ENCODE measurements at places on chromosomes 4 and X. TPM values are rescaled to one million over a fixed set of nuclear protein-coding genes. Genes with fewer than 3 reads are reported as not detected.
A peak's percentile ranks its signal among the peaks of the same experiment; 100 is the strongest.

The C1QTNF7 gene
- total RNA-seq: not detected

DNA sequence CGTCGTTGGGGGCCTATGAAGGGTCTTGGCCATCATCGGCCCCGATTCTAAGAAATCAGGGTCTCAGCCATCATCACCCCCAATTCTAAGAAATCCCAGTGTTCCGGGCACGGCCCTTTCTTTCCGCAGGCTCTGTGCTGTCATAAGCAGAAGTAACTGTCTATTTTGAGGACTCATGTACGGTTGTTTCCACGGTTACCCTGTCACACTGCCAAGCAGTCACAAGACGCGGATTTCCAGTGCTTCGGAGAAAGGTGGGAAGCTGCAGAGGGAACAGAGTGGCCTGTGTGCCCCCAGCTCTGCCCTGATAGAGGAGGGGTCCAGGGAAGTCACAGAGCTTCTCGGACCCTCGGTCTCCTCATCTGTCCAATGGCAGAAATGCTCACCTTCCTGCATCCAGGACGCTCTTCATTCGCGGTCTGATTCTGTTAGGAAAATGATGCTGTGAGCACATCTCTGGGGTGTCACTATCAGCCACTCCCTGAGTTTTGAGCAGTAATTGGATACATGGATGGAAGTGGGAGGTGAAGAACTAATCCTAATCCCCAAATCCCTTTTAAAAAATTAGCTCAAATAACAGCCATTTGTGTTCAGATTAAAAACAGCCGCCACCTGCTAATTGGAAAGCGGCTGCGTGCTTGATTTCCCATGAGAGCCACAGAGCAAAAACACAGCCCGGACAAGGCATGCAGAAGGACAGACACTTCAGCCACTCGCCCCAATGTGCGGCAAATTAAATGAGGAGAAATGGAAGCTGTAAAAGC lies 73.1 kb downstream of the WFS1 start:
- no peak overlapping the region for H3K4me3 ChIP-seq
- DNase-seq: peak; percentile 10
- H3K27me3 ChIP-seq: peaks cover 5% of the 10 kb centered on the region
- H3K4me1 ChIP-seq: peaks cover 7% of the 10 kb centered on the region
- H3K27ac ChIP-seq: no peak overlapping the region
- H3K36me3 ChIP-seq: no peaks in the 10 kb centered on the region

- DNase-seq: no peak
- H3K27me3 ChIP-seq: no peaks in the 10 kb centered on the region
- no peaks in the 10 kb centered on the region for H3K36me3 ChIP-seq
- no peak overlapping the region for H3K27ac ChIP-seq
- H3K4me3 ChIP-seq: no peak overlapping the region
Measured at GRCh38 chrX:136747003-136747986, 33.4 kb downstream of the ARHGEF6 start.

- no peaks in the 10 kb centered on the region for H3K36me3 ChIP-seq
- no peaks in the 10 kb centered on the region for H3K4me1 ChIP-seq
- DNase-seq: no peak
- no peaks in the 10 kb centered on the region for H3K27me3 ChIP-seq
Measured at GRCh38 chrX:7112071-7112470, 35.4 kb upstream of the STS start.

GRCh38 chr4:124262211-124263179 lies 450.0 kb downstream of the ANKRD50 start:
- DNase-seq: peak; percentile 88
- peak overlapping the region; percentile 10 for H3K4me3 ChIP-seq
- H3K4me1 ChIP-seq: peaks cover 8% of the 10 kb centered on the region
- no peak overlapping the region for H3K27ac ChIP-seq
- no peaks in the 10 kb centered on the region for H3K27me3 ChIP-seq

DNA sequence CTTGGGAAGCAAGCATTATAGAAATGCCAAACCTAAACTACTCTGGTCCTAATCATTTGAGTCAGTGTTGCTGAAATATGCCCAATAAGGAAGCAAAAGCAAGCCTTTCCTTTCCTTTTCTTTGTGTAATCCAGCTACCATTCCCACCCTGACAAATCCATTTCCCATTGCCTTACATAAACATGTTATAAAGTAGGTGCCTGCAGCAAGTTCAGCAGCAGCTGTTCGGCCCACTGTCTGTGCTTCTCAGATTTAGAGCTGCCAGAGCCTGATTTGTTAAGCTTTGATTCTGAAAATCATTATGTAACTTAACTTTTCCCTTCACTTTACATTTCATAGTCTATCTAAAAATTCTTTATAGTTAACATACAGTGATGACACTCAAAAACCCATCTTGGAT lies 148.6 kb downstream of the EPHA5 start:
- DNase-seq: no peak
- no peak overlapping the region for H3K27ac ChIP-seq
- H3K4me3 ChIP-seq: no peak overlapping the region
- H3K4me1 ChIP-seq: no peaks in the 10 kb centered on the region
- H3K27me3 ChIP-seq: peaks cover 6% of the 10 kb centered on the region
- H3K36me3 ChIP-seq: no peaks in the 10 kb centered on the region

GRCh38 chrX:31993637-31994036 lies 921.8 kb upstream of the FTHL17 start:
- no peak overlapping the region for H3K4me3 ChIP-seq
- no peaks in the 10 kb centered on the region for H3K4me1 ChIP-seq

DNA sequence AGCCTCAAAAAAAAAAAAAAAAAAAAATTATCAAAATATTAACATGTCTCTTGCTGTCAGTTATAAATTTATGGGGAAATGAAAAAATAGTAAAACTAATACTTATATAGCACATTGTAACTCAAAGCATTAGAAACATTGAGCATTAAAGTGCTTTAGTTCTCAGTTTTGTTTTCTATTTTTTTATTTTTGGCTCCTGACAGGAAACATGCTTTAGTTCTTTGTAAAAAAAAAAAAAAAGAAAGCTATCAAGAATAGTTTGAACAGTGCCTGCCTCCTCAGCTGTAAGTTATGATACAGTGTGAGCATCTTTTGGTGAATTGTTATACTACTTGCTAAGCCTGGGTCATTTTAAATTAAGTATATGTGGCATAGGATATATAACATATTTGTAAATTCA lies 5.1 kb upstream of the CENPC start:
- H3K27me3 ChIP-seq: no peaks in the 10 kb centered on the region
- H3K4me3 ChIP-seq: no peak overlapping the region
- H3K27ac ChIP-seq: no peak overlapping the region
- DNase-seq: no peak
- H3K36me3 ChIP-seq: no peaks in the 10 kb centered on the region

The MTNR1A gene
- not detected for total RNA-seq

DNA sequence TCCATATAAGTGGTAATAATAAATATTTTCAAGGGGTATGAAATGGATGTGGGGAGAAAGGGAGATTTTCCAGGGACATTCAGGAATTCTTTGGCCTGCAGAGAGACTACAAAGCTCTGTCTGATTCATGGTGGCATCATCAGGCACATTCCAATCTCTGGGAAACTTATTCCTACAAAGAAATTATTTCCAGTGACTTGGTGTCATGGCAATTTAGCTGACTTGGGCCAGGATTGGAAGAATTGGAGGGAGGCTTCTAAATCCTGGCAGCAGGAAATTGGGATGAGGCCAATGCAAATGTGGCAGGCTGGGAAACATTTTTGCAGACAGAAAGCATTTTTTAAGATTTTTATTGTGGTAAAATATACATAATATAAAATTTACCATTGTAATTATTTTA lies 204.6 kb downstream of the RTL9 start:
- no peaks in the 10 kb centered on the region for H3K36me3 ChIP-seq
- peak overlapping the region; percentile 8 for H3K27ac ChIP-seq
- no peaks in the 10 kb centered on the region for H3K27me3 ChIP-seq

DNA sequence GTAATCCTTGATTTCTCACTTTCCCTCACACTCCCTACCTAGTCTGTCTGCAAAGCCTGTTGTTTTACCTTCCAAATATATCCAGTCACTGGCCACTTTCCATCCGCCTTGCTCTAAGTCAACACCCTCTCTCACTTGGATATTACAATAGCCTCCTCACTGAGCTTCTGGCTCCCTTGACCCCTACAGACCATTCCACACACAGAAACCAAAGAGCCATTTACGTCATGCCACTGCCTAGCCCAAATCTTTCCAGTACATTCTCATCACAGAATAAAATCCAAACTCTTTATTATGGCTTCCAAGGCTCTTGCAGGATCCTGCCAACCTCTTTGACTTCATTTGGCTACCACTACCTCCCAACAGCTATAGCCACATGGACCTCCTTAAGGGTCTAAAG lies 25.7 kb upstream of the ARHGEF9 start:
- no peak overlapping the region for H3K27ac ChIP-seq
- H3K4me3 ChIP-seq: no peak overlapping the region
- no peaks in the 10 kb centered on the region for H3K4me1 ChIP-seq
- no peak for DNase-seq
- no peaks in the 10 kb centered on the region for H3K36me3 ChIP-seq
- no peaks in the 10 kb centered on the region for H3K27me3 ChIP-seq

GRCh38 chr4:87973283-87974169 lies 2.0 kb upstream of the SPP1 start:
- peak overlapping the region; percentile 57 for H3K4me3 ChIP-seq
- peaks cover 8% of the 10 kb centered on the region for H3K27me3 ChIP-seq
- no peaks in the 10 kb centered on the region for H3K36me3 ChIP-seq
- H3K27ac ChIP-seq: peak overlapping the region; percentile 80

- H3K27me3 ChIP-seq: no peaks in the 10 kb centered on the region
- H3K4me1 ChIP-seq: no peaks in the 10 kb centered on the region
- no peak for DNase-seq
- H3K4me3 ChIP-seq: no peak overlapping the region
- H3K27ac ChIP-seq: no peak overlapping the region
Measured at GRCh38 chr4:183888564-183888963, 16.5 kb upstream of the STOX2 start.

The IRF2 gene
- total RNA-seq: 15.4 TPM

- peak; percentile 47 for DNase-seq
- peak overlapping the region; percentile 15 for H3K27ac ChIP-seq
Measured at GRCh38 chrX:103442536-103442901, 66.2 kb downstream of the BEX3 start.

DNA sequence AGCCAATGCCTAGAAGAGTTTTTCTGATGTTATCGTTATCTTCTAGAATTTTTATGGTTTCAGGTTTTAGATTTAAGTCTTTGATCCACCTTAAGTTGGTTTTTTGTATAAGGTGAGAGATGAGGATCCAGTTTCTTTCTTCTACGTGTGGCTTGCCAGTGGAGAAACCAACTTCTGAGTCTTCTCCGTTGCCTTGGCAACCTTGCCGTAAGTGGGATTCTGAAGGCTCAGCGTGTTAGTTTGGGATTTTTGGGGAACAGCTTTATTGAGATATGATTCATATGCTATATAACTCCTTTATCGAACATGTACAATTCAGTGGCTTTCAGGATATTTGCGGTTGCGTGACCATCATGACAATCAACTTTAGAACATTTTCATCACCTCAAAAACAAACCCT lies 17.7 kb downstream of the SMS start:
- H3K27ac ChIP-seq: no peak overlapping the region
- H3K36me3 ChIP-seq: no peaks in the 10 kb centered on the region
- no peaks in the 10 kb centered on the region for H3K27me3 ChIP-seq
- DNase-seq: no peak
- no peak overlapping the region for H3K4me3 ChIP-seq
- H3K4me1 ChIP-seq: peaks cover 23% of the 10 kb centered on the region

GRCh38 chr4:101309925-101310324 lies 37.4 kb downstream of the PPP3CA start:
- no peak overlapping the region for H3K27ac ChIP-seq
- no peaks in the 10 kb centered on the region for H3K36me3 ChIP-seq
- peaks cover 15% of the 10 kb centered on the region for H3K4me1 ChIP-seq
- no peaks in the 10 kb centered on the region for H3K27me3 ChIP-seq
